ENCODE measurements at places on chromosomes 2 and 18.
A peak's percentile ranks its signal among the peaks of the same experiment; 100 is the strongest.

- ATAC-seq: no peak
Observed at GRCh38 chr2:21353879-21354679, 230.3 kb downstream of the TDRD15 start.

DNA sequence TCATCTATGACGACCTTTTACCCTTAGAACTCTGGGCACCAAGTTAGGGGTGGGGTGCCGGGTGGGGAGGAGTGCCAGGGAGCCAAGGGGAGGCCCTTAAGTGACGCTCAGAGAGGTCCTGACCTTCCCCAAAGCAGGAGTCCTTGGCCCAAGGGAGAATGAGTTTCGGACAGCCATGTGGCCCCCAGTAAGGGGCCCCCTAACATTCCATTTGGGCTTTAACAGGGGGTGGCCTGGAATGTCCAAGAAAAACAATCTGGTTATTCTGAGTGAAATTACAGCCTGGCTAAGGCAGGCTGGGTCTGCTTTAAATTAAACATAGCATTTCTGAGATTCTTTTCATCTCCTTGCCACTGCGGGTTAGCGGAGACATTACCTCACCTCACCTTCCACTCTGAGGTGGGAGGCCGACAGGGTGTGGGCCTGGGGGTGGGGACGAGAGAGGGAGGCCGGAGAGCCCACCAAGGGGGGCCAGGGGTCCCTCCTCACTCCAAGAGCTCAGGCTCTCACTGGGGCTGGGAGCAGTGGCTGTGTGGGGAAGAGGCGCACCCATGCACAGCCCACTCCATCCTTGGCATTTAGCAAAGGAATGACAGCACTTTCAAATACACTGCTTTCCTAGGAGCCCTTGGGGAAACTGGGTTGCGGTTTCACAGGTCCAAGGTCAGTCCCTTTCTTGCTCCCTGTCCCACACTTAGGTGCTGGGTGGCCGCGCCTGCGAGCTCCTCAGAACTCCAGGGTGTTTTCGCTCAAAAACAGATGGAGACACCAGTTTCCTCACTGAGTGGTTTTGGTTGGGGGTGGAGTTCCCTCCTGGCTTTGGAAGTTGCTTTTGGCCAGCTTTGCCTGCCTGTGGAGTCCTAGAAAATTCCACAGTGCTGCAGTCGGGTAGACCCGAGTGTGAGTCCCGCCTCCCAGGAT, 107.4 kb downstream of the POLR1A start:
- ATAC-seq: no peak

- ATAC-seq: no peak
Observed at GRCh38 chr2:71880846-71881610, 266.6 kb downstream of the CYP26B1 start.

DNA sequence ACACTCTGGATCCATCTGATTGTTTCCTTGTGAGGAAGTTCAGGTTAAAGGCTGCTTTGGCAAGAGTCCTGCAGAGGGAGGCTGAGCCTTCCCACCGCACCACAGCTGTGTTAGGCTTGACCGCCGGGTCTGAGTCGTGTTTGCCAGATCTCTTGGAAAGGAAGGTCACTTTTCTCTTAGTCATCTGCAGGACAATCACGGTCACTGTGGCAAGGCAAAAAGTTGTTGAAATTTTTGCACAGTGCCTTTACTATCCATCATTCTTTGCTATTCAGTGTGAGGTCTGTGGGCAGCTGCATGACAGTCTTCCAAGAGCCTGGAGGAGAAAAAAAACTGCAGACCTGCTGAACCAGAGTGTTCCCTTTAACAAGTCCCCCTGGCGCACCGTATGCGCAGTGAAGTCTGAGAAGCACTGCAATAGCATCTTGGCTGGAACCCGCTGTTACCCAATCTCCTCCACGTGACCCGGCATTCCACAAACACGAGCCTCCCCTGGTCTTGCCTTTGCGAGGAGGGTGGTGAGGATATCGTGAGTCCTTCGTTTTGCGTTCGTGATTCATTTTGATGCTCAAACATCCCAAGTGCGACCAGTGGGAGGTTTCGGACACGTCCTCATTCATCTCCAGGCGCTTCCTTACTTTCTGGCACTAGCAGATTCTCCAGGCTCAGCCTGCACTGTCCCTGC, 23.0 kb downstream of the BIN1 start:
- ATAC-seq: no peak

- ATAC-seq: no peak
Observed at GRCh38 chr2:236962816-236963215, 122.9 kb upstream of the COPS8 start.

DNA sequence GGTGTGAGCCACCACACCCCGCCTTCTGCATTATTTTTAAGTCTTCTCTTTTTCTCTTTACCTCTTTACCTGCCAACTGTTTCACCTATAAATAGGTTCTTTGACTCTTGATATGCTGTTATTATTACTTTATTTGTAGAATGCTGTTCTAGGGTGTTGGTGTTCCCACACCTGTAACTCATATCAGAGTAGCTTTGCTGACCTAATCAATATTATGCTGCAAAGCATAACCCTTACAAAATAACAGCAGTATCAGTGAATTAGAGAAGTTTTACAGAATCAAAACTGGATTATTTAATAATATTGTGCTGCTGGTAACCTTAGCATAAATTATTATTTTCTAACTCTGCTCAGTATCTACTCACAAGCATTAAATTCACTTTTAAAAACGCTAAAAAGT, 161.5 kb downstream of the FIGN start:
- ATAC-seq: no peak

GRCh38 chr2:61179701-61180639, 18.0 kb downstream of the C2orf74 start:
- no peak for ATAC-seq

- no peak for ATAC-seq
Observed at GRCh38 chr18:50428531-50429206, 53.8 kb downstream of the SKA1 start.

- no peak for ATAC-seq
Observed at GRCh38 chr2:213316001-213316735, 31.9 kb downstream of the SPAG16 start.

GRCh38 chr2:211132573-211132972, 576.2 kb downstream of the CPS1 start:
- ATAC-seq: no peak

DNA sequence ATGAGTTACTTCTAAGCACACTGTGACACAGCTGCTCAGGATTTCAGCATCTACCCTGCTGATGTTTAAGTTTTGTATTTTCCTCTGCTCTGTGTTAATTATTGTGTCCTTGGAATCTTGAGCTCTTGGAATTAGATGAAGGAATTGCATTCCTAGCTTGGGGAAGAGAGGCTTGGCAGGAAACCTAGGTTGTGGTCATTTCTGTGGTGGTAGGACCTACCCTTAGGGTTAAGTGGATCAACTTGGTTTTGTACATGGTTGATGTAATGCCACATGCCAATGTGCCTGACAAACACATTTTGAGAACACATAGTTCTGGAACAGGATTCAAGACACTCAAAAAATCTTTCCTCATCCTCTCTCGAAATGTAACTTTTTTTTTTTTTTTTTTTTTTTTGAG, 264.5 kb upstream of the MEX3C start:
- no peak for ATAC-seq

DNA sequence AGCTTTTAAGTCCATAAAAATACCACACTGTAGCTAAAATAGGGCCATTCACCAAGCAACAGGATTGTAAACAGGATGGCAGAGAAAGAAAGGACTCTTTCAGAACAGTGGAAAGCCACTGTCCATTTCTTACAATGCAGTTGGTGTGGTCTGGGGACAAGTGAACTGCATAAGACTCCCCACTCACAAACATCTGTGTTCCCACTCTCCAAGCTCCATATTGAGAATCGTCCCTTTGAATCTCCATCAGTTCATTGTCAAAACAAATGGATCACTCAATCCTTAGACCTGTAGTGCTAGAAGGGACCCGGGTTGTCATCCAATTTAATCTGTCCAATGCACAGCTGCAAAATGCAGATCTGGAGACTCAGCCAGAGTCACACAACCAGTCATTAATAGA, 347.4 kb upstream of the KLHL29 start:
- ATAC-seq: no peak

DNA sequence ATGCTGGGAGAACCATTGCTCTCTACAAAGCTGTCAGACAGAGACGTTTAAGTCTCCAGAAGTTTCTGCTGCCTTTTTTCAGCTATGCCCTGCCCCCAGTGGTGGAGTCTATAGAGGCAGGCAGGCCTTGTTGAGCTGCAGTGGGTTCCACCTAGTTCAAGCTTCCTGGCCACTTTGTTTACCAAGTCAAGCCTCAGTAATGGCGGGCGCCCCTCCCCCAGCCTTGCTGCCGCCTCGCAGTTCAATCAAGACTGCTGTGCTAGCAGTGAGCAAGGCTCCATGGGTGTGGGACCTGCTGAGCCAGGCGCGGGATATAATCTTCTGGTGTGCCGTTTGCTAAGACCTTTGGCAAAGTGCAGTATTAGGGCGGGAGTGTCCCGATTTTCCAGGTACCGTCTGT, 52.7 kb upstream of the SCYGR2 start:
- ATAC-seq: no peak

- no peak for ATAC-seq
Observed at GRCh38 chr2:126753501-126754212, 97.7 kb downstream of the GYPC start.

DNA sequence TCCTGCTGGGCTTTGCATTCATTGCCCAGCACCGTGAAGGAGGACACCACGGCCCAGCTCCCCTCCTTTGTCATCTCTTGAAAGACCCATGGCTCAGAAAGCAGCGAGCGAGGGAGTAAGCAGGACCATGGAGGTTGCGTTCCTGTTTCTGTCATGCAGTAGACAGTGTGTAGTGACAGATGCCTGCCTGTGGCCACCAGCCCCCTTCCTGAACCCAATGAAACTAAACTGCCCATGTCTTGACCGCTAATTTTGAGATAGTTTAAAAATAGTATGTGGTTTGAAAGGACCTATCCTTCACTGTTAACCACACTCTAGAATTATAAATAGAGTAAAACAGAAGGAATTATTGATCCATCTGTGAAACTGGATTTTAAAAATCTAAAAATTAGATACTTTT, 88.2 kb downstream of the ASAP2 start:
- no peak for ATAC-seq

DNA sequence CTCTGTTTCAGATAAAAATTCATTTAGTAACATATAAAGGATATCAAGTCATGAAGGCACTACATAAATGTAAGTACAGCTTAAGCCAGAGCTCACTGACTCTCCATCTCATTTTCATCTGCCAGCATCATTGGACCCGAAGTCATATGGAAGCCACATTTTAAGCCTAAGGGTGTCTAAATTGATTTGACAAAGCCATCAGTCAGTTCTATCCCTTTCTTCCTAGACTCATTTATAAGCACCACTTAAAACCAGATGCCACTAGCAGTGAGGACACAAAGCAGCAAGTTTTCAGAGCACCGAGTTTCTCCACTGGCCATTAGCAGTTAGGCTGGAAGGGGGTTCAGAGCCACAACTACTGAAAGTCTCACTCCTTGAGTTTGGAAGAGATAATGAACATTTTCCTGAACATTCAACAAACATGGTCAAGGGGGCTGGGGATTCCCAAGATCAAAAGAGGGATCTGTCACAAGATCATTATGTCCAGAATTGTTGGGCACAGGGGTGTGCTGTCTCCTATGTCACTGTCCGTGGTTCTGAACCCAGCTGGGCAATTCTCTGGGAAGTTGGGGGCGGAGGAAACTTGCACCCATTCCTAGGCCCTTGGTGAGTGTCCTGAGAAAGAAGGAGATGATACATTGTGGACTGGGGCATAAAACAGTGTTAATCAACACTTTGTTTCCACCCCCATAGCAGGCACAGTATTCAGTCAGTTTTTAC, 158.5 kb upstream of the LMAN1 start:
- ATAC-seq: no peak

DNA sequence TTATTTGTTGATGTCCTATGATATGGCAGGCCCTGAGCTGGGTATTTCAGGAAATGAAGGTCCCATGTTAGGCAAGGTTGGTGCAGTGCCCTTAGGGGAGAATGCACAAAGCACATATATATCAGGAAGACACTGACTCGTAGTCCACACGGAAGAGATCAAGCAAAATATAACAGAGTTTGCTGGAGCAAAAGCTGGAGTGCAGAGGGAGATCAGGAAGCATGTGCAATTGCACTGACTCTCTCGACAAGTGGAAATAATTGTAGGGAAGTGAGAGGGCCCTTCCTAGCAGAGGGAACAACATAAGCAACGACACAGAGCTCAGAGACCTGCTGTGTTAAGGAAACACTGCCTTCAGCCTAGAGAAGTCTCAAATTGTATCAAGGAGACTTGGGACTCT, 4.2 kb downstream of the ZNF385B start:
- ATAC-seq: no peak

DNA sequence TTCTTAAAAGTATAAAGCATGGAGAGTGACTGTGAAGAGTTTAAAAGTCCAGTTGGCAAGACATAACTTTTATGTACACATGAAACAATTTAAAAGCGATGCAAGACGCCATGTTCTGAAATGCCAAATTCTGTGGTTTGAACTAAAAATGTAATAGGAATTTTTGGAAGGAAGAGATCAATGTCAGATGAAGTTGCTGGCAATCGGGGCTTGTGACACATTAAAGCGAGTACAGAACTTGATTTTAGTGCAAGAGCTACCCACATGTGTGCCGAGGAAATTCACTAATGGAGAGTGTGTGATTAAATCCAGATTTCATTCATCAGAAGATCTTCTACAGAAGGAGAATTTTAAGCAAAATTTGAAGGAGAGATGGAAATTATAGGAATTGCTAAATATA, 220.2 kb upstream of the CCDC68 start:
- ATAC-seq: no peak

GRCh38 chr2:216015722-216016464, 2.5 kb upstream of the MREG start:
- ATAC-seq: peak; percentile 82

DNA sequence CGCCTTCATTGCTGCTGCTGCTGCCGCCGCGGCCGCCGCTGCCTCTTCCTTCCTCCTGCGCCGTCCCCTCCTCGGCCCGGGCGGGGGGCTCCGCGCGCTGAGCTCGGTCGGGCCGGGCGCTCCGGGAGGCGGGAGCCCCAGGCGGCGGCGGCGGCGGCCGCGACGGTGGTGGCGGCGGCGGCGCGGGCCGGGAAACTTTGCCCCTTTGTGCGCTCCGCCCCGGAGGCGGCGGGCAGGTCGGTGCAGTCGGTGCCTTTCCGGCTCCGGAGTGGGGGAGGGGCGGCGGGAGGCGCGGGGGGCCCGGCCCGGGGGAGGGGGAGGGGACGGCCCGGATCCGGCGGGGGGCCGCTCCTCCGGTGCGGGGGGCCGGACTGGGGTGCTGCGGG, 205 bp downstream of the TET3 start:
- peak; percentile 18 for ATAC-seq

- peak; percentile 24 for ATAC-seq
Observed at GRCh38 chr2:191012845-191013681, 908 bp downstream of the STAT1 start.

- ATAC-seq: no peak
Observed at GRCh38 chr2:8133913-8134472, 547.9 kb upstream of the ID2 start.

DNA sequence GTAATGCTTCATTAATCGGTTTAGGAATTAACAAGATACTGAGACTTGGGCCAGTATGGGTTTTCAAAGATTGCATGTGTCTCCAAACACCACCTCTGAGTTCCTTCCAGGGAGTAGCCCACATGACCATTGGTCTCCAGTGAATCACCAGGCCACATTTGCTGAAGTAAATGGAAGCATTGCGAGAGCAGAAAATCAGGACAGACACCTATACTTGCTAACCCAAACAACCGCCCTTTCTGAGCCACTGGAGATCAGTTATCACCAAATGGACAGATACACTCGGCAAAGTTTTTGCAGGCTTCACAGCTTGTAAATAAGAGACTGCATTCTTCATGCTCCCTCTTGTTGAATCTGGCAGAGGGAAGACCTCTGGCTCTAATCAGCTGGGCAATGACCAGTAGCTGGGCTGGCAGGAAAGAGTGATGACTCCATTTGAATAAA, 40.9 kb downstream of the GATA6 start:
- no peak for ATAC-seq

All from activated T-helper 17 cell treated with anti-CD3 and anti-CD28 coated beads, Interleukin-2, amount 50 U/mL, for 72 hours (primary cell).